Astrocyte (in vitro differentiated cells and primary cell): ENCODE measurements at places on chromosomes 6 and 20. TPM values are rescaled to one million over a fixed set of nuclear protein-coding genes. Genes with fewer than 3 reads are reported as not detected.

ADRM1 gene
- 123 and 125 TPM in 2 replicates for total RNA-seq

- no peaks in the 10 kb centered on the region for H3K27me3 ChIP-seq
- H3K27ac ChIP-seq = no peak overlapping the region
- no peak overlapping the region for H3K4me3 ChIP-seq
These were observed 129.6 kb downstream of the PLCB4 start for GRCh38 chr20:9198460-9198859.

DNA sequence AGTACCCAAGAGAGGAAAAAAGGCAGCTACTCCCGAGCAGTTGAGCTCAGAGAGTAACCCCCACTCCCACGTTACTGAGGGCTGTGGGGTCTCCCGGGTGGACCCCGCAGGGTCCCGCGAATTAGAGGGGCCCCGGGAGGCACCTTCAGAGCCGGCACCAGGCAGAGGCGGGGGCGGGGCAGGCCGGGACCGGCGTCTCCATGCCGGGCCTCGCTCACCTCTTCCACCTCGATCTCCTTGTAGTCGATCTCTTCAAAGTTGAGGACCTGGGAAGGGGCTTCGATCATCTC lies 381 bp downstream of the MAP3K7 start:
- peak overlapping the region; percentile 94 for H3K4me3 ChIP-seq
- H3K27me3 ChIP-seq = peaks cover 1% of the 10 kb centered on the region
- H3K4me1 ChIP-seq = peaks cover 16% of the 10 kb centered on the region
- H3K36me3 ChIP-seq = no peaks in the 10 kb centered on the region
- no peak for DNase-seq
- H3K27ac ChIP-seq = peak overlapping the region; percentile 84

- H3K27ac ChIP-seq = no peak overlapping the region
These were observed 4.9 kb downstream of the PKIG start for GRCh38 chr20:44587035-44587980.

DNA sequence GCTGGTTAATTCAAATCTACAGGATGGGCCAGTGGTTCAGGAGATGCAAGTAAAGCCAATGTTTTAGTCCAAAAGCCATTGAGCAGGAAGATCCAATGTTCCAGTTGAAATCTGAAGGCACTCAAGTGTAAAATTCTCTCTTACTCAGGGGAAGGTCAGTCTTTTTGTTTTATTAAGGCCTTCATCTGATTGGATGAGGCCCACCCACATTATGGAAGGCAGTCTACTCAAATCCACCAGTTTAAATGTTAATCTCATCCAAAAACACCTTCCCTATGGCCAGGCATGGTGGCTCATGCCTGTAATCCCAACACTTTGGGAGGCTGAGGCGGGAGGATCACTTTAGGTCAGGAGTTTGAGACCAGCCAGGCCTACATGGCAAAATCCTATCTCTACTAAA lies 31.3 kb upstream of the BEND6 start:
- H3K4me1 ChIP-seq = peaks cover 4% of the 10 kb centered on the region
- DNase-seq = no peak
- no peak overlapping the region for H3K4me3 ChIP-seq
- H3K27ac ChIP-seq = no peak overlapping the region
- H3K27me3 ChIP-seq = no peaks in the 10 kb centered on the region

RNF182 gene
- total RNA-seq = 5.4 and 8.3 TPM in 2 replicates

DNA sequence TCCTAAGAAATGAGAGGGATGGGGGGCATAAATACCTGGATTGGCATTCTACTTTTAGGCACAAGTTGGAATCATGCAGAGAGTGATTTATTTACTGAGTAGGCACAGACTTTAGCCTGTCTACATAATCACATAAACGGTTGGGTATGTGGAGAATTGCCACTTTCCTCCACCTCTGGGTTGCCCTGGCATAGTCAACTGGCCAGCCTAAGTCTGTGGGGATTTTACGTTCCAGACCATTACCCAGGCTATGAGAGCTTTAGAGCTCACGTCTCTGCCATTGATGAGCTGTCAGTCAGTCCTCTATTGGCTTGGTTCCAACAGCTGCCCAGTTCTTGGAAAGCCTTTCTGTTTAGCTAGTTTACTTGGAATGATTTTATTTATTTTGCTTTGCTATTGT lies 5.0 kb upstream of the BHLHE23 start:
- no peak for DNase-seq
- no peak overlapping the region for H3K4me3 ChIP-seq
- H3K27me3 ChIP-seq = peaks cover 73% of the 10 kb centered on the region
- peaks cover 2% of the 10 kb centered on the region for H3K4me1 ChIP-seq
- no peaks in the 10 kb centered on the region for H3K36me3 ChIP-seq

DNA sequence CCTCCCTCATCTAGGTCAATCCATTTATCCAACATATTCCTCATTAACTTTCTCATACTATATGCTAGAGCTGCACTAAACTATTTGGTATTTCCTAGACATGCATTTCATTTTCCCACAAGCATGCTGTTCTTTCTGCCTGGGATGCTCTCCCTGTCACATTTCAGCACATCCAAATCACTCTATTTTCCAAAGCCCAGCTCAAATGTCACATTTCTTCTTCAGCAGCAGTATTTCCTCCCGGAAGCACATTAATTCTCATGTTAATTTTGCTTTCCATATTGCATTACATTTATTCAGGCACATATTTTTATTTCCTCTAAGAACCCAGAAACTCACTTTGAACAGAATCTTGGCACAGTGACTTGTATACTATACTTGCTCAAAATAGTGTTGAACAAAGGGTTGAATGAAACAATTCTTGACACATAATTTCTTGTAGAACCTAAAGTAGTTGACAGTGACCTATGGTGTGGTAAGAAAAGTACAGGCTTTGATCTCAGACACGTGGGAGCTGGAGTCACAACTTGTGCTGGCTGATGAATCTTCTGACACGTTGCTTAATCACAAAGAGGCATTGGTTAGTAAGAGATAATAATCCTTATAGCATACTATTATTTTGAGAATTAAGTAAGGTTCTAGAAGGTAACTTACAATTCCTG lies 30.8 kb upstream of the CD2AP start:
- no peaks in the 10 kb centered on the region for H3K4me1 ChIP-seq
- H3K4me3 ChIP-seq = no peak overlapping the region
- no peaks in the 10 kb centered on the region for H3K27me3 ChIP-seq

DNA sequence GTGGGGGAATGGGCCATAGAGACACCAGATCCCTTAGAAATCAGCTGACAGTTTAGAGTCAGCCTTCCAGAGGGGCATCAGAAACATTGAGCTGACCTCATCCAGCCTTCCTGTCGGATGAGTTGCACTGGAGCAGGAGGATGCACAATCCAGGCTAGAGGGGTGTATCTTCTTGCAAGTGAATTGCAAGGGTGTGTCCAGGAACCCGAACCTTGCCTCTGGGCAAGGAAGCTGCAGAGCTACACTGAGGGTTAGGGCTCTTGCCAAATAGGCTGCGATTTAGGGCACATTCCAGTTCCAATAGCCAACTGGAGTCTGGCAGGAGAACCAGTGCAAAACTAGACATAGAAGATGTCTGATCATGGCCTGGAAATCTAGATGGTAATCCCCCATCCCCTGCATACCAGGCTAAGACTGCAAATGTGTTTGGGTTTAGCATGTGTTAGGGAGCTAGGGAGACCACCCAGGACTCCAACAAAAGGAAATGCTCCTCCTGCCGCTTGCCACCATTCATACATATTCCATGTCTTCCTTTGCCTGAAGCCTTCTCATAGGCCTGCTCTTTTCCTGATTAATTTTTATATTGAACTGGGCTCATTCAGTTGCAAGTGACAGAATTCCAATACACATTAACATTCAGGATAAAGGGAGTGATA lies 6.3 kb upstream of the UTRN start:
- H3K4me1 ChIP-seq = peaks cover 3% of the 10 kb centered on the region
- no peaks in the 10 kb centered on the region for H3K36me3 ChIP-seq
- no peak overlapping the region for H3K4me3 ChIP-seq
- H3K27ac ChIP-seq = no peak overlapping the region
- DNase-seq = no peak

EYA2 gene
- total RNA-seq = 1.4 and 1.5 TPM in 2 replicates

GRCh38 chr6:45422503-45423110 lies 44.9 kb upstream of the SUPT3H start:
- H3K27me3 ChIP-seq = no peaks in the 10 kb centered on the region
- peaks cover 26% of the 10 kb centered on the region for H3K4me1 ChIP-seq
- H3K36me3 ChIP-seq = no peaks in the 10 kb centered on the region
- peak overlapping the region; percentile 88 for H3K27ac ChIP-seq
- DNase-seq = peak; percentile 55

DNA sequence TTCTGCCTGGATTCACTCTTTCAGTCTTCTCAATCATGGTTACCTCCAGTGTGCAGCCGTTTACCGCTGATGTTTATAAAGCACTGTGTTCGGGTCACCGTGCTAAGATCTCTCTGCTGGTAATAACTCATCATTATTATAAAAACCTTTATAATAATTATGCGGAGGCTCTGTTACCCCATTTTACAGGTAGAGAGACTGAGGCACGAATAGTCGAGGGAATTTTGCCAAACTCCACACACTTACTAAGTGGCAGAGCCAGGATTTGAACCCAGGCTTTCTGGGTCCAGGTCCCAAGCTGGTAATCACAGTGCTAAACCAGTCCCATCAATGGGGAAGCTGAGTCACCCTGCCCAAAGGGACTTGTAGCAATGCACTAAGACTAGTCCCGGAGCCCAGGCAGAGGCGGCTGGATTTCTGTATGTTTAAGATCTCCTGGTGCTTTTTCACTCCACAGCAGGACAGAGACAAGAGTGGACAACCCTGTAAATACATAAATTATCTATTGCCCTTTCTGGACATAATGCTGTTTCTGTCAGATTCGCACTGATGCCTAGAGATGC lies 48.1 kb downstream of the SYNJ2 start:
- no peak overlapping the region for H3K4me3 ChIP-seq
- peaks cover 33% of the 10 kb centered on the region for H3K36me3 ChIP-seq
- no peak for DNase-seq
- H3K4me1 ChIP-seq = peaks cover 76% of the 10 kb centered on the region
- no peaks in the 10 kb centered on the region for H3K27me3 ChIP-seq
- peak overlapping the region; percentile 60 for H3K27ac ChIP-seq

GRCh38 chr6:30647242-30648116 lies 546 bp downstream of the C6orf136 start:
- peaks cover 18% of the 10 kb centered on the region for H3K36me3 ChIP-seq
- DNase-seq = no peak
- H3K4me1 ChIP-seq = peaks cover 6% of the 10 kb centered on the region
- no peaks in the 10 kb centered on the region for H3K27me3 ChIP-seq
- H3K27ac ChIP-seq = peak overlapping the region; percentile 70

MAK gene
- total RNA-seq = 0.05 TPM in 1 of 2 replicates, not detected in the other

DNA sequence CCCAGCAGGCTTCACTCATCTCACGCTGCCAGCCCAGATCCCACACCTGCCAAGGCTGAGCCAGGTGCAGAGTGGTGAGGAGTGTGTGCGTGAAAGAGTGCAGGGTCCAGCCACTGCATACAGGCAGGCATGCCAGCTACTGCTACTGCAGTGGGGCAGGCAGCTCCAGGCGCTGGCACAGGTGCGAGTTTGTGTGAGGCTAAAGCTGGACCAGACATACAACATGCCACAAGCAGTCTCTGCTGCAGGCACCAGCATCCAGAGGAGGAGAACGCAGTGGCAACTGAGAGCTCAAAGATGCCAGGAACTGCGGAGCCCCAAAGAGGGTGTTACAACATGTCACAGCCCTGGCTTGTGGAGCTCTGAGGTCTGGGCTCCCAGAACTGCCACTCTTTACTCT lies 149.8 kb downstream of the EYS start:
- H3K27me3 ChIP-seq = no peaks in the 10 kb centered on the region
- no peak for DNase-seq
- H3K36me3 ChIP-seq = no peaks in the 10 kb centered on the region
- no peaks in the 10 kb centered on the region for H3K4me1 ChIP-seq
- no peak overlapping the region for H3K4me3 ChIP-seq
- no peak overlapping the region for H3K27ac ChIP-seq

- DNase-seq = no peak
- H3K4me3 ChIP-seq = no peak overlapping the region
- H3K36me3 ChIP-seq = peaks cover 12% of the 10 kb centered on the region
- no peaks in the 10 kb centered on the region for H3K27me3 ChIP-seq
These were observed 39.6 kb downstream of the CTNNBL1 start for GRCh38 chr20:37733416-37733815.

SLC22A16 gene
- total RNA-seq = not detected in 2 replicates

DNA sequence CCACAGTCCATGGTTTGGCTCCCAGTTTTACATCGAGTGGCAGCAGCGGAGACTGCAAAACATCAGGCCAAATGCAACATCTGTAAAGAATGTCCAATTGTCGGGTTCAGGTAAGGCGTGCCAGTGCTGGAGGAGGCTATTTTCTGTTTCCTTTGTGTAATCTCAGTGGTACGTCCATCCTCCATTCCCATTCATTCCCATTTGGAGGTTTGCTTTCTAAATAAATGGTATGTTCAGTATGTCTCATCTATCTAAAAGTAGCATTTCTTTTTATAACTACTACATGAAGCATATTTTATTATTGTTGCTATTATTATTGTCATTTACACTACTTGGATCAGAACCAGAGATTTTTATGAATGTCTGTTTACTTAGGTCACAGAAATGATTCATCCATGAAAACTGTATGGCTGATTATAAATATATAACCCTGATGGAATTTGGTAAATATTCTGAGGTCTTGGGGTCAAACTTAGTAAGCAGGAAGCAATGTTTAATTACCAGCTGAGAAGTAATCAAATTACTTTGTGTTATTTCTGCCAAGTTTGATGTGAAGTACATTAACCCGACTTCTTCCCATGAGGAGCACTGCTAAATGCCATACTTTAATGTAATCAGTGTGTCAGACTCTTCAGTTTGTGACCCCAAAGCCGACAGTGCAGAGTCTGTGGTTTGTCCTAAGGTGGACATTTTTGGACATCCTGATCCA lies 512.9 kb downstream of the UTRN start:
- peaks cover 8% of the 10 kb centered on the region for H3K4me1 ChIP-seq
- no peaks in the 10 kb centered on the region for H3K36me3 ChIP-seq
- peak overlapping the region; percentile 44 for H3K27ac ChIP-seq
- peak; percentile 77 for DNase-seq
- no peak overlapping the region for H3K4me3 ChIP-seq

GRCh38 chr6:41636833-41637193 lies 1.5 kb upstream of the MDFI start:
- peaks cover 4% of the 10 kb centered on the region for H3K27me3 ChIP-seq
- no peaks in the 10 kb centered on the region for H3K36me3 ChIP-seq
- no peak for DNase-seq
- peak overlapping the region; percentile 71 for H3K4me3 ChIP-seq
- H3K4me1 ChIP-seq = peaks cover 38% of the 10 kb centered on the region
- no peak overlapping the region for H3K27ac ChIP-seq

- no peak overlapping the region for H3K4me3 ChIP-seq
- H3K27me3 ChIP-seq = peaks cover 5% of the 10 kb centered on the region
- peaks cover 5% of the 10 kb centered on the region for H3K4me1 ChIP-seq
These were observed 322.3 kb upstream of the SULF2 start for GRCh38 chr20:48107560-48107959.

PTCRA gene
- not detected in 2 replicates for total RNA-seq
